ENCODE measurements at places on chromosomes 2 and 18.

- DNase-seq, result no peak
Observed at GRCh38 chr2:127747621-127748020, 46.3 kb downstream of the SFT2D3 start.

DNA sequence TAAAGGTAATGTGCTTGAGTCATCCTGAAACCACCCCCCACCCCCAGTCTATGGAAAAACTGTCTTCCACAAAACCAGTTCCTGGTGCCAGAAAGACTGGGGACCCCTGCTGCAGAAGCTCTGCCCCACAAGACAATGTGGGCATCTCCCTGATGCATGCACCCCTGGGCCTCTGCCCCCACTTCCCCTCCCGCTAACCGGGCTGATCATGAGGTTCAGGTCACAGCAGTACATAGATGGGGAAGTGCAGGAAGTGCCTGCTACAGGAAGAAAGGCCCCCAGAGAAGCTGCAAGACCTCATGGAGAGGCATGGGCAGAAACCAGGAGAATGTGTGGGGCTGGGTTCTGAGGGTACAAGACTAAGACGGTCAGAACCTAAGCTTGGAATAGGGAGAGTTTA is 243.4 kb upstream of the ID2 start:
- no peak for DNase-seq

DNA sequence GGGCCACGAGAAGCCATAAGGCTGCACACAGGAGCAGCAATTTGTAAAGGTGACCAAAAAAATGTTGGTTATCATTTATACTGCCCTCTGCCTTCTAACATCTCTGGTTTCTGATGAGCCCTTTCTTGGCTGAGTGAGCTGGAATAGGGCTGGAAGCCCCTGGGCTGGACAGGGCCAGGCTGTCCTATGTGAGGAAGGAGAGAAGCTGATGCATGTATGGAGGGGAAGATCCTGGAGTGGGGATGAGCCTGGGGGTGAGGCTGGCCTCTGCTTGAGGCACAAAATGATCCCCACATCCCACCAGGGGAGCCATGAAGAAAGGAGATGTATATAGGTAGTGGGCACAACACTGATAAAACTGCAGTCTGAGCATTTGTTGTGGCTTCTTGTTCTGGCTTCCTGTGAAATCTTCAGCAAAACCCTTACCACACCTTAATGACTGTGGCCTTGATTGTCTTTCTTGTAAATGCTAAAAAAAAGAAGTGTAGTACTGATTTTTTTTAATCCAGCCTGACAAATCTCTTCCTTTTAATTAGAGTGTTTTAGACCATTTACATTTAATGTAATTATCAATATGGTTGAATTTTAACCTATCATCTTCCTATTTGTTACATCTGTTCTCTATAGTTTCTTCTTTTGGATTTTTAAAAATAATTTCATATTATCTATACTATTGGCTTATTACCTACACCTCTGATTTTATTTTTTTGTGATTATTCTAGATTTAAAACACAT is 5.6 kb downstream of the SNED1 start:
- DNase-seq, result no peak

DNA sequence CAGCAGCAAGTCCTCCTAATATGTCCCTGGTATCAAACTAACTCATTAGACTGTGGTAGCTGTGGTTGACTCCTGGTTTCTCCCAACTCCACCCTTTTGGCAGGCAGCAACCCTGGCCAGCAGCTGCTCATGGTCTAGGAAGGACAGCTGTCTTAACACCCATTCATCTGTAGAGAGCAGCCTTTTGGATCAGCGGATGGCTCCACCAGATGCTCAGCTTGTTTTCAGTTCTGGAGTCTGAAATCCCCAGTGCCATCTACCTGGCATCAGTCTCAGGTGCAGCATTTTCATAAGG is 100.5 kb downstream of the SPOPL start:
- no peak for DNase-seq

DNA sequence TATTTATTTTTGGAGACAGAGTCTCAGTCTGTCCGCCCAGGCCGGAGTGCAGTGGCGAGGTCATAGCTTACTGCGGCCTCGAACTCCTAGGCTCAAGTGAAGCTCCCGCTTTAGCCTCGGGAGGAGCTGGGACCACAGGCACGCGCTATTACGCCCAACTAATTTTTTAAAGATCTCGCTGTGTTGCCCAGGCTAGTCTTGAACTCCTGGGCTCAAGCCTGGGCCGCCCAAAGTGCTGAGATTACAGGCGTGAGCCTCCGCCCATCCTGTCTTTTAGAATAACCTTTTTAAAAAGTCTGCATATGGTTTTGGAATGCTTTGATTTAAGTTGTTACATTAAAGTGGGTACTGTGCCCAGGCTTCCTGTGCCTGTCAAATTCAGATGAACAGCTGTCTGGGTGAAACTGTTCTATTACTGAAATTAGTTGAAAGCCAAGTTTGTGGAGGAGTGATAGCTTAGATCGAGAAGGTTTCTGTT is 944 bp downstream of the RAB3GAP1 start:
- peak; percentile 4 for DNase-seq

Data from neural progenitor cell (in vitro differentiated cells).